ENCODE measurements at places on chromosomes 5 and 9. TPM values are rescaled to one million over a fixed set of nuclear protein-coding genes. Genes with fewer than 3 reads are reported as not detected.

DNA sequence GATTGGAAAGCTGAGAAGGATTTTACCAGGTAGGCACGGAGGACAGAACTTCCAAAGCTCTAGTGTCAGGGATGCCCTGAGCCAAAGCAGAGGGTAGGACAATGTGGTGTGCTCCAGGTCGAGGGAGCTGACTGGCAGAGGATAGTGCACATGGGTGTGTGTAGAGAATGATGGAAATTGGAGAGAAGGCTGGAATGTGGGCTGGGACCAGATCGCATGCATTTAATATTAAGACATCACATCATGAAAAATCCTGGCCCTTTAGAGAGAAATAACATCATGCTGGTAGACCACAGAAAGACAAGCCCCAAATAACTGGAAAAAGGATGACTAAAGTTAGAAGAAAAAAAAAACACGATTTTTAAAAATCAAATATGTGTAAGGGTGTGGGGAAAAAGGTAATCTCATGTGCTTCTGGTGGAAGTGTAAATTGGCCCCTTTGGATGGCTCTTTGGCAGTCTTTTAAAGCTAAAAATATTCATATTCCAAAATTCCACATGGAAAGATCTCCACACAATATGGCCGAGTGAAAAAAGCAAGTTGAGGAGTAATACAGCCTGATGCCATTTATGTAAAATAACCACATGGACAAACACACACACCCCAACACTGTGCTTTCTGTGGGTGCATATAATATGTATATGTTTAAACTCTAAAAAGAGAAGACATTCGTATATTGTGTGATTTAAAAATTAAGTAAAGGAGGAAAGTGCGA, 67.0 kb upstream of the TGFBR1 start:
- peaks cover 24% of the 10 kb centered on the region for H3K4me1 ChIP-seq
- H3K27me3 ChIP-seq = peaks cover 2% of the 10 kb centered on the region
- no peak overlapping the region for H3K27ac ChIP-seq
- H3K4me3 ChIP-seq = no peak overlapping the region
- H3K36me3 ChIP-seq = no peaks in the 10 kb centered on the region

DNA sequence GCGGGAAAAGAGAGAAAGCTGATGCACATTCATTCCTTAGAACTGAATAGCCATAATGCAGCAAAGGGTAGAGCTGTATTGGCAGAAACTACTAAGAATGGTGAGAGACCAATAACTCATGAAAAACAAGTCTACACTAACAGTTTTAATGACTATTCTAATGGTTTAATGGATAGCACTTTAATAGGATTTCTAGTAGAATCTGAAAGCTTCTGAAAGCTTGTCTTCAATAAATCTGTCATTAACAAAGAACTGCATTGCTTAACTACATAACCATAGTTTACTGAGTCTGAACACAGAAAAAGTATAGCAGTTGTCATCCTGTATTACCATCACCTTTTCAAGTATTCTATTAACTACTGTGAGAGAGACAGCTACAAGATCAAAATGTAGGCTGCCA, 617.8 kb upstream of the DMAC1 start:
- H3K4me1 ChIP-seq = no peaks in the 10 kb centered on the region
- no peak overlapping the region for H3K4me3 ChIP-seq
- H3K36me3 ChIP-seq = no peaks in the 10 kb centered on the region
- peaks cover 3% of the 10 kb centered on the region for H3K27me3 ChIP-seq

- H3K27me3 ChIP-seq = no peaks in the 10 kb centered on the region
- H3K27ac ChIP-seq = no peak overlapping the region
- H3K36me3 ChIP-seq = no peaks in the 10 kb centered on the region
Observed at GRCh38 chr9:105510024-105510423, 47.9 kb upstream of the FKTN start.

- no peak for DNase-seq
- peak overlapping the region; percentile 95 for H3K27ac ChIP-seq
- H3K4me1 ChIP-seq = peaks cover 24% of the 10 kb centered on the region
- H3K36me3 ChIP-seq = peaks cover 20% of the 10 kb centered on the region
- peak overlapping the region; percentile 82 for H3K4me3 ChIP-seq
- no peaks in the 10 kb centered on the region for H3K27me3 ChIP-seq
Observed at GRCh38 chr5:177432839-177433657, 6.6 kb downstream of the GRK6 start.

- no peak overlapping the region for H3K27ac ChIP-seq
- H3K4me1 ChIP-seq = peaks cover 39% of the 10 kb centered on the region
- H3K36me3 ChIP-seq = no peaks in the 10 kb centered on the region
- peaks cover 4% of the 10 kb centered on the region for H3K27me3 ChIP-seq
Observed at GRCh38 chr9:34980181-34980761, 9.3 kb upstream of the DNAJB5 start.

DNA sequence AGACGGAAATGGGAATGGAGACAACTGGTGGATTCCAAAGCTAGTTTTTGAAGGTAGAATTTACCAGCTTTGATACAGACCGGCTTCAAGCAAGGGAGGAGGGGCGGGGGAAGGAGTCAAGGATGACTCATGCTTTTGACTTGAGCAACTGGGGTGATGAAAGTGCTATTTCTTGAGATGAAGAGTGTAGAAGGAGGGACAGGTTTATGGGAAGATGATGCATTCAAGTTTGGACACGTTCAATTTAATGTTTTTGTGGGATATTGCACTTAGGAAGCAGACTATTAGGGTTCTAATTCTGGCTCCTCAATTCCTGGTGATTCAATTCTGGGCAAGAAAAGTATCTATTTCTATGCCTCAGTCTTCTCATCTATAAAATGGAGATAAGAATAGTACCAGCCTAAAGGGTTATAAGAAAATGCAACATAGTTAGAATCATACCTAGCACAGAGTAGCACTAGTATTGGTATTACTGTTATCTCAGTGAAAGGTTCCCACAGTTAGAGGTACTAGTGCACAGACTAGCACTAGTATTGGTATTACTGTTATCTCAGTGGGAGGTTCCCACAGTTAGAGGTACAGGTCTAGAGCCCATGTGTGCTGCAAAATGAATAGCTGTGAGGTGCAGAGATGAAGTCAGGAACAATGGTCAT, 4.6 kb downstream of the NIPAL4 start:
- H3K4me1 ChIP-seq = peaks cover 3% of the 10 kb centered on the region
- H3K27me3 ChIP-seq = peaks cover 40% of the 10 kb centered on the region
- no peaks in the 10 kb centered on the region for H3K36me3 ChIP-seq
- no peak for DNase-seq
- no peak overlapping the region for H3K27ac ChIP-seq
- no peak overlapping the region for H3K4me3 ChIP-seq

- H3K36me3 ChIP-seq = peaks cover 18% of the 10 kb centered on the region
- no peak for DNase-seq
- H3K4me1 ChIP-seq = peaks cover 19% of the 10 kb centered on the region
- H3K27ac ChIP-seq = no peak overlapping the region
- no peaks in the 10 kb centered on the region for H3K27me3 ChIP-seq
Observed at GRCh38 chr9:77927265-77927664, 104.3 kb downstream of the GNAQ start.

DNA sequence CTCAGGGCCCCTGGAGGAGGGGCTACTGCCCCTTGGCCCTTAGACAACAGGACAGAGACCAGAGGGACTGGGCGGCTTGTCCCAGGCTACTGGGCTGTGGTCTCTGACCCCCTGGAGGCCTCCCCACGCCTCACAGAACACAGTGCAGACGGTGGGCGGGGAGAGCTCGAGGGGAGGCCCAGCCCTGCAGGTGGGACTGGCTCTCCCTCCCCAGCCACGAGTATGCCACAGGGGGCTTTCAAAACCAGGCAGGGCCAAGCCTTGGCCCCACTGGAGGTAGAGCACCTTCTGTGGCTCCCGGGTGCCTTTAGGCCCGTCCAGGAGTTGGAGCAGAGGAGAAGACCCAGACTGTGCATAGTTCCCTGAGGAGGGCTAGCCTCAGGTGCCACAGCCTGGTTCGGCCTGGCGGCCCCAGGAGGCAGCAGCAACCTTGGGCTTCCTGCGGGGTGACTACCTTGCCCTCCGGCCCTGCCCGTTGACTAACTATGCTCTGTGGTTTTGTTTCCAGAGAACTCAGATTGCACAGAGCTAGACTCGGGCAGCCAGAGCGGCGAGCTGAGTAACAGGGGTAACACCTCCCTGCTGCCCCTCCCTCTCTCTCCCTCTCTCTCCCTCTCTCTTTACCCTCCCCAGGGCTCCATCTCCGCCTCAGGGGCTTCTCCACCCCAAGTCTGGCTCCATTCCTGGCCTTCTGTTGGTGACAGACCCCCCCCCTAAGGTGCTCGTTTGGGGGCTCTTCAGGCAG, 15.5 kb downstream of the CARD19 start:
- no peaks in the 10 kb centered on the region for H3K27me3 ChIP-seq
- H3K4me1 ChIP-seq = peaks cover 44% of the 10 kb centered on the region
- H3K27ac ChIP-seq = no peak overlapping the region
- H3K4me3 ChIP-seq = no peak overlapping the region

- H3K36me3 ChIP-seq = no peaks in the 10 kb centered on the region
- peaks cover 1% of the 10 kb centered on the region for H3K27me3 ChIP-seq
- no peak overlapping the region for H3K4me3 ChIP-seq
- no peak for DNase-seq
Observed at GRCh38 chr5:136242136-136242535, 49.2 kb upstream of the SMIM32 start.

GRCh38 chr5:155091768-155092717, 78.5 kb downstream of the KIF4B start:
- H3K27me3 ChIP-seq = peaks cover 7% of the 10 kb centered on the region
- no peak for DNase-seq
- H3K27ac ChIP-seq = no peak overlapping the region
- H3K4me1 ChIP-seq = no peaks in the 10 kb centered on the region
- no peaks in the 10 kb centered on the region for H3K36me3 ChIP-seq

DNA sequence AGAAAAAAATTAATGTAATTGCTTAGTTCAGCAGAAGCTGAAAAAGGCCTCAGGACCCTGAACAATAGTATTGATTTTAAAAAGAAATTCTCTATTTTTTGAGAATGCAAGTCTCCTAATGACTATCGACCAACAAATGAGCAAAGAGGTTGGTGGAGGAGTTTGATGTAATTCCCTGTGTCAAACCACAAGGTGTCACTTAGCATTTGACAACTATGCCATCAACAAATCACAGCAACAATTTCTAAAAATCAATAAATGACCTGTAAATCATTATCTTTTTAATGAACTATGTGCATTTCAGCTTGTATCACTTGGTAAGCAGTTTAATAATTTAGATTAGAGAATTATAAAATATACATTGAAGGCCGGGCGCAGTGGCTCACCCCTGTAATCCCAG, 133.7 kb downstream of the PRELID2 start:
- no peak overlapping the region for H3K4me3 ChIP-seq
- no peaks in the 10 kb centered on the region for H3K27me3 ChIP-seq
- DNase-seq = no peak
- no peaks in the 10 kb centered on the region for H3K4me1 ChIP-seq
- H3K27ac ChIP-seq = no peak overlapping the region

- no peaks in the 10 kb centered on the region for H3K36me3 ChIP-seq
- no peaks in the 10 kb centered on the region for H3K27me3 ChIP-seq
- no peak for DNase-seq
- no peaks in the 10 kb centered on the region for H3K4me1 ChIP-seq
- H3K27ac ChIP-seq = no peak overlapping the region
- no peak overlapping the region for H3K4me3 ChIP-seq
Observed at GRCh38 chr5:113223831-113224604, 210.8 kb downstream of the TSSK1B start.

The NRARP gene
- polyA plus RNA-seq = not detected

The PCDHB9 gene
- polyA plus RNA-seq = not detected

Data from naive thymus-derived CD8-positive, alpha-beta T cell (primary cell).